H1 (cell line): ENCODE measurements at places on chromosomes 1 and 21.

DNA sequence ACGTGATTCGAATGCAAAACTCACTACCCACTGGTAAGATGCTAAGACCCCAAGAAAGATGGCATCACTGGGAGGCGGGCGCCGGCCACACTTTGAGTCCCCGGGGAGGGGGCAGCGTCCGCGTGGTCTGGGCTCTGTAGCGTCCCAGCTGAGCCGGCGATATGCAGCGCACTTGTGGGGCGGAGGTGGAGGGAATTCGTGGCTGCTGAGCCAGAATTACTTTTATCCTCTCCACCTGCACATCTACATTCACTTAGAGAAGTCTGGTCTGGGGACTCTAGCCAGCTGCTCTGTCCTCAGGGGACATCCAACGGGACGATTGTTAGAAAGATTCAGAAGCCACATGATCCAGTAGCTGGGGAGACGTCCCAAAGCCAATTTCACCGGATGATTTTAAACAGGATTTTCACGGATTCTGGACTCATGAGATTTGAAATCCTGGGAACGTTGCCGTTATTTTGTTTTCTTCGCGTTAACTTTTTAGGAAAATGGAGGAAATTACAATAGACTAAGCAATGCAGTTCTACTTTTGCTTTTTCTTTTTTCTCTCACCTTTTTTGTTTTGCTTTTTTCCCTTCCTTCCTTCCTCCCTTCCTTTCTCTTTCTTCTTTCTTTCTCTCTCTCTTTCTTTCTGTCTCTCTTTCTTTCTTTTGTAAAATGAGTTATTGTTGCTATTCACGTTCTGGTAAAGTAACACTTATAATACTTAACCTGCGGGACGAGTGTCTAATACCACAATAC lies 1.3 kb downstream of the JAM2 start:
- DNase-seq: no peak

GRCh38 chr21:38830671-38831525 lies 25.2 kb downstream of the ETS2 start:
- no peak for DNase-seq

GRCh38 chr1:23995431-23995837 lies 15.3 kb upstream of the SRSF10 start:
- no peak for DNase-seq

DNA sequence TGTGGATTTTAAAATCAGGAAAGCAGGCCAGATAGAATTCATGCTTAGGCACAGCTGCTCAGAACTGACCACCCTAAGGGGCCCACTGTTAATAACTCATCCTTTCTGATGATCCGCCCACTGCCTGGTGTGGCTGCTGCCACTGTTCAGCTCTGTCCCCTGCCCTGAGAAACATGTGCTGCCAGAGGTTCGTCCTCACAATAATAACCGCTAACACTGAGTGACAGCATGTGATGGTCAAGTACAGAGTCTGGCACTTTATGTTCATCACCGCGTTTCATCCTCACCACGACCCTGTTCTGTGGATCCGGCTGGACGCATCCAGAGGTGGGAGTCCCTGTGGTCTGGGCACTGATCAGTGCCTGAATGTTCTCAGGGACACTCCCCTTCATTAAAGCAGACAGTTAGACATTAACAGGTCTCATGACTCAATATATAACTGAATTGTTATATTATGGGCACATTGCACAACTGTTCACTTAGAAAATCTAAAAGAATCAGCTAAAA lies 108.6 kb downstream of the SIM2 start:
- no peak for DNase-seq

- DNase-seq: no peak
Observed at GRCh38 chr1:39842836-39843235, 40.5 kb downstream of the TRIT1 start.

GRCh38 chr1:162709132-162709860 lies 77.0 kb downstream of the DDR2 start:
- no peak for DNase-seq

DNA sequence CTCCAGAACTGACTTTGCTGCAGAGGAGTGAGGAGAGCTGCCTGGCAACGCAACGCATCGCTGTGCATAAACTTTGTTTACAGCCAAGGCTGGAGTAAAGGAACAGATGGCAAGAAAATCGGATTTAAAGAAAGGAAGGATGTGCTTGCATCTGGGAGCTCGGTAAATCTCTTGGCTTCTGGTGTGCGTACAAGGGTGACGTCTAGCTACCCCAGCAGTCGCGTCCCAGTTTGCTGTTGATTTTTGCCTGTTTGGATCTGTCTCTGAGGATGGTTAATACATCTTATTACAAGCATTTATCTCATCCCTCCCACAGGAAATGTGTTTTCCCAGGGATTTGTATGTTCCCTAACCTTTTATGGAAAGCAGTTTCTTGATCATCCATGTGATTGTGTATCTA lies 73.3 kb upstream of the RALGPS2 start:
- DNase-seq: no peak

DNA sequence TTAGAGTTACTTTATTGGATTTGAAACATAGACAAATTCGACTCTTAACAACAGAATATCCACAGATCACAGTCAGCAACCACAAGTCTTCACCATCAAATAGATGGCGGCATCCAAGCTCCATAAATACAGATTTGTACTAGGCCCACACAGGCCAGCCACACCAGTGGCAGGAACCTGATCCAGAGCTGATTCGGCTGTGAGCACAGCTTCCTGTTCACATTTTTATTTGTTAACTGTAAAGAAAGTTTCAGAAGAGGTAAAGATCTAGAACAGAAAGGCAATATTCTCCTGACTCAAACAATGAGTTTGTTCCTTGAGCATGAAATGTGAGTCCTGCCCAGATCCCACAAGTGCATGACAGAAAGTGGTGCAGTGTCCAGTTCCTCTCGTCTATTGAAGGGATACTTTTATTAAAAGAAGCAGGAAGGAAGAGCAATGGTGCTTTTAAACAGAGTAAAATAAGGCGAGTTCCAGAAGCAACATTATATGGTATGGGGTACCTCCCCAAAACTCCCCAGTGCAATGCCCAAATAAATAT lies 205.8 kb downstream of the SLC45A1 start:
- DNase-seq: no peak

GRCh38 chr1:153842006-153842471 lies 66.8 kb downstream of the SLC27A3 start:
- DNase-seq: no peak

GRCh38 chr1:22142315-22143064 lies 407 bp downstream of the WNT4 start:
- DNase-seq: no peak

DNA sequence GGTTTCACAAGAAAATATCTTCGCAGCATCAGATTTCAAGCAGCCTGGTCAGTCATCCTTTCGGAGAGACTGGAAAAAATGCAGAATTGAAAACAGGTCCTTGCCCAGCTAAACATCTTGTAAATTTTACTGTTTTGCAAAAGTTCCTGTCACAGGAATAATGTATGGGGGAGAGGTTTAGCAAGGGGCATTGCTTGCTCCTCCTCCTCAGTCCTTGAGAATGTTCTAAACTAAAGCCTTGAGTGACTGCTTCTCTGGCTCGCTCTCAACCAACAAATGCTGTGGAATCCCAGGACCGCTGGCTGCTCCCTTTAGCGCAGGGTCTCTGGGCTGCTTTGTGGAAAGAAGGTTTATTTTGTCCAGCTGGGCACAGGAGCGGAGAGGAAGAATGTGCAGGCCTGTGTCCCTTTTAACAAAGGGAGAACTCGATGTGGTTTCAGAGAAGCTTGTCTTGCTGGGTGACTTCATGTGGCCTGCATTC lies 33.6 kb upstream of the FHAD1 start:
- no peak for DNase-seq

DNA sequence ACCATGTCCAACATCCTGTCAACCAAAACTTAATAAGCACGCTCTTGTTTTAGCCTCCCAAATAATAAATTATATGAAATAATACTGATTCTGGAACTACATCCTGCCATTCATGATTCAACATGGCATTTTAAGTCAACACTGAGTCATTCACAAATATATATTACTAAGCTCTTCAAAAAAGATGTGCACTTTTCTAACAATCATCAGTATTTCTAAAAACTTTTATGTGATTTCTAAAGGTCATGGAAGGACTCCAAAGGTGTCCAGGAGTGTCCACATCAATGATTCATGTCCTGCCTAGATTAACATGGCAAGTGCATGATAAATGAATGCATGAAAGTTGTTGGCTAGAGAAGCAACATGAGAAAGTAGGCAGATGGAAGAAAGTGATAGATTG lies 51.6 kb downstream of the NEGR1 start:
- DNase-seq: no peak

DNA sequence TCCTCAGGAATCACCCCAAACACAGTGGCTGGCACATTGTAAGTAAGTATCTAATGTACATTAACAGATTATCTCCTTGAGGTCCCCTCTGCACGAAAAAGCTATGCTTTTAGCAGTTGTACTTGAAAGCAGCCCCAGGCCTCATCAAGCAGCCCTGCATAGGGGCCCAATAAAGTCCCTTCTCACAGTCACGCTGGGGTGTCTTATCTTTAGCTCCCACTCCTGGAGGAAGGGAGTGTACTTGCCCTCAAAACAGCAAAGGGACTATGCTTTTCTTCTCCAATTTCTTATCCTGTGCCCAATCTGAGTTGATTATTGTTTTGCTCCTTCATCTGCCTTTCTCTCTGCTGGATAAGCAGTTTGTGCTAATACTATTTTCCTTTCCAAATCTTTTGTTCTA lies 168.8 kb upstream of the PLXNA2 start:
- DNase-seq: no peak

GRCh38 chr1:184406479-184406878 lies 19.6 kb downstream of the C1orf21 start:
- no peak for DNase-seq

DNA sequence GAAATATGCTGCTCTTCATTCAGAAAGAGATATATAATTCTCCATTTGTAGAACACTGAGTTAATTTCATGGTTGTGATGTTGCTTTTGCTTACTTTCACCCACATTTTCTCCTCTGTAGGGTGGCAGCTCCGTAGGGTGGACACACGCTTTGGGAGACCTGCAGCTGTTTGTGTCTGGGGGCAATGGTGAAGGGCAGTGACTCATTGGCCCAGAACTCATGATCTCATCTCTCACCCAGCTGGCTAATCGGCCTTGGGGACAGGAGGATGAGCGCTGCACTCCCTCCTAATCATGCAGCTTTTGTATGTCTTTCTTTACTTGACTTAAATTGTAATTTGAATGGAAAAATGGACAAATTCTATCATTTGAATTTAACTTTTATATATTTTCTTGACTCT lies 9.6 kb downstream of the DISC1 start:
- no peak for DNase-seq

DNA sequence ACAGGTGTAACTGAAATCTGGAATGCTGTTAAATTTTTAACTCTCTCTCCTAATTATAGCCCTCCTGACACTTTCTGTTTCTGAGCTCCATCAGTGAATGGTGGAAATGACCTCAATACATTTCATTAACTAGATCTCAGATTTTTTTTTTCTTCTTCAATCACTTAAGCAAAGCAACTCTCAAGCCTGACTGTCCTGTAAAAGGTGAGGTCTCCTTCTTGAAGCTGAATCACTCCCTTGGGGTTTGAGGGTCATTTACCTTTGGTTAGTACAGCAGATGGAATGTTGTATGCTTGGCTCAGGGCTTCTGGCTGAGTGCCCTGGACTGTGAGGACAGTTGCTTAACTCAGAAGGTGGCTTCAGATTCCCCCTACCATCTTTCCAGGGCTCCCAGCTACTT lies 518.7 kb downstream of the PTPRC start:
- no peak for DNase-seq

DNA sequence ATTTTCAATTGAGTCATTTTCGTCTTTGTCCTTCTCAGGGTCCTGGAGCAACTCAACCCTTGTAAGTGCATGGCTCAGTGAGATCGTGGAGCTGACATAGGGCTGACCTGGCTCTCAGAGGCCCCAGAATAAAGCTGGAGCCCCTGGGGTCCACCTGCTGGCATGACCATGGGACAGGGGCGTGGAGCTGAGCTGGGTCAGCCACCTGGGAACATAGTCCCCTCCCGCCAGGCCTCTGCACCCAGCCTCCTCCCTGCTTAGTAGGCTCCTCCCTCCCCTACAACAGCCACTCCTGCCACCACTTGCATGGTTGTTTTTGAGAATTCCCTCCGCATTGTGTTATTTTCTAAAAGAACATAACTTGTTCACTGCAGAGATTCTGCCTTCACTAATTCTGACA lies 3.1 kb upstream of the RIPK4 start:
- no peak for DNase-seq

- DNase-seq: no peak
Observed at GRCh38 chr1:82284213-82284612, 483.5 kb downstream of the ADGRL2 start.

GRCh38 chr1:98277118-98277517 lies 356.3 kb upstream of the DPYD start:
- no peak for DNase-seq

- DNase-seq: no peak
Observed at GRCh38 chr1:19465123-19465522, 20.2 kb downstream of the CAPZB start.

DNA sequence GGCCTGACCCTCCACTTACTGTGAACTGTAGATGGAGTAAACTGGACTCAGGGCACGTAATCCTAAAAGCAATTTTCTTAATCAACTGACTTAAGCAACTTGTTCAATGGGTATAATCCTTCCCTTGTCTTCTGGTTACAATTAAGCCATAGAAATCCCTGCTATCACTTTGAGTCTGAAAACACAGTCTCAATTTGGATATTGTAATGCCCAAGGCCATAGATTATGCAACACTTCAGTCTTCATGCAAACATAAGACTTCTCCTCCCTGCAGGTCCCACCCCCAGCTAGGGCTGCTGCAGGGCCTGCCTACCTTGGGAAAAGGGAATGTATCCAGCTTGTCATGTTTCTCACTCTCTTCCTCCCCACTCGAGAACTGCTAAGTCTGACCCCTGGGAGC lies 6.2 kb upstream of the SLC5A9 start:
- DNase-seq: no peak

DNA sequence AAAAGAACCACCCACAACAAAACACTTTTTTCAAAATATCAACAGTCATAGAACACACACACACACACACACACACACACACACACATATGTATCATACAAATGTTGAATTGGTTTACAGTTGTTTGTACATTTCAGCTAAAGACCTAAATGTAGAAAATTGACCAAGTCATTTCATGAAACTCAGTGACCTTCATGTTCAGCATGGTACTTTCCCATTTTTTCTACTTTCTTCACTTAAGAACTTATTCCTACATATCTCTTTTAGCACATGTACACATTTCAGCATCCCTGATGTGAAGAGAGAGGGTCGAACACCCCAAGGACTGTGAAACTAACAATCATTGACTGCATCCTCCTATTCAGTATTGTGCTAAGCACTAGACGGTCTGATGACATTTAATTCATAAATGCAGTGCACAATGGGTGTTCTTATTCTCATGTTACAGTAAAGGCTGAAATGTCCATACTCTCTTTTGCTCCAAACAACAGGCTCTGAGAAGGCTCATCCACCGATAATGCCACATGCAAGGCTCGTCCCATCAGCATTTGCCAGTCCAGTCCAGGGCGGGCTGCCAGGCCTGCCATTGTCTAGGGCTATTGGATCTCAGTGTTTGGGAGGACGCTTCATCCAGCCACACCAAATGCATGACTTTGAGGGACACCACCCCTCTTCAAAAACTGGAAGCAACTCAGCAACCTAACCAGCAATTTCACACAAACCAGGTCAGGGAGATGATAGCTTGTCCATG lies 150.1 kb upstream of the RUNX1 start:
- no peak for DNase-seq

- DNase-seq: no peak
Observed at GRCh38 chr1:223425550-223425949, 32.3 kb downstream of the CCDC185 start.

- no peak for DNase-seq
Observed at GRCh38 chr1:78560811-78561210, 59.4 kb upstream of the IFI44L start.

- no peak for DNase-seq
Observed at GRCh38 chr1:226831953-226832352, 38.5 kb upstream of the PSEN2 start.
